ENCODE measurements at places on chromosomes 7 and 10. TPM values are rescaled to one million over a fixed set of nuclear protein-coding genes. Genes with fewer than 3 reads are reported as not detected.

- DNase-seq = no peak
Observed at GRCh38 chr7:131276190-131276589, 51.5 kb upstream of the MKLN1 start.

GRCh38 chr7:20346577-20346976 lies 15.9 kb downstream of the ITGB8 start:
- DNase-seq = no peak

- DNase-seq = no peak
Observed at GRCh38 chr7:96090756-96091155, 231.1 kb downstream of the SLC25A13 start.

Gene CPXM2
- total RNA-seq = 1.4 TPM

Gene LIPN
- not detected for total RNA-seq

Gene CDHR1
- not detected for total RNA-seq

Gene OPALIN
- total RNA-seq = not detected

DNA sequence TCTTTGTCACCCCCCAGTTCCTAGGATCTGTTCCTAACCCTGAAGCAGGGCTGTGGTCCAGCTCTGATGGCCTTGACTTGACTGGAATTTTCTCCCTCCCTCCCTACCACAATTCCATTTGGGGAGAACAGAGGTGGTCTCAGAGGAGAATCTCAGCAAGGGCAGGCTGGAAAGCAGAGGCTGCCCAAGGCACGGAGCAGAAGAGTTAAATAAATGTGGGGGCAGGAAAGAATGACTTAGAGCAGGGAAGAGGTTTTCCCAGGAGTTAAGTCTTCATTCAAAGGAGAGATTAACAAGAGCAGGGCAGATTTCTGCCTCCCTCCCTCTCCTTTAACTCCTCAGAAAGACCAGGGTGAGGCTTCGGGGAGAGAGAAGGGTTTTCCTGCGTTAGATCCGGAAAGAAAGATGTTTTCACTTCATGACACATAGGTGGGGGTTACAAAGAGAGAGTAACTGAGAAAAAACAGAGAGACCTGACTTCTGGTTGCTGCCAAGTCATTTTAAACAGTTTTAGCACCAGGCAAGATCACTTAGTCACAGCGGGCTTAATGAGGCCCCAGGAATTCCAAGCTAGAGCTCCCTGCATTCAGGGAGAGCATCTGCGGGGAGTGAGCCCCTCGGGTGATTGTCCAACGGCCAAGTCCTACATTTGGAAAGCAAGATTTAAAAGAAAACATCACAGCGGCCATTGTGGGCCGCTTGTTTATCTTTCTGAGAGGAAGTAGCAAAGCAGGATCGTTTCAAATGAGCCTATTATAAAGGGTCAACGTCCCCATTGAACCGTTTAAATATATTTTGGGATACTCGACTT lies 78.7 kb downstream of the ARHGAP22 start:
- no peak for DNase-seq

Gene LDB3
- total RNA-seq = 0.88 TPM

DNA sequence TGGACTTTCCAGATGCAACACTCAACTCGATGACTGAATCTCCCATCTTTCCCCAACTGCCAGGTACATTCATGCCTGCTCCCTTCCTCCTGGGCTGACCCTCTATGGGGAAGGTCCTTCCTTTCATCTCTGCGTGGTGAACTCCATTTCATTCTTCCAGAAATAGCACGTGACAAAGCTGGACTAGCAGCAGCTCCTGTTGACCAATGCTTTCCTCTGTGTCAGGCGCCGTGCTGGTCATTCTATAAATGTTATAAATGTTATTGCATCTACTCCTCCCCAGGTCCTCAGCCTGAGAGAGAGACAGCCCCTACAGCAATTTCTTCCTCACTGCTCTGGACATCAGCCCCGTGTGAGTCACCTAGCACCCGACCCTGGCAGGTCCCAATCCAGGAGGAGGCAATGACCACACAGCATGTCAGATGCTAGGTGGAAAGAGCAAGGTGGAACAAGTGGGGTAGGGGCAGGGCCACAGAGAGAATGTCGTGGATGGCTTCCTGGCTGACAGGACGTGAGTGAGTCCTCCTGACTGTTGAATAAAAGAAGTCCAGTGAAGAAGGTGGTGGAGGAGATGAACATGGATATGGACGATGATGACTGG lies 178.1 kb downstream of the ADAM12 start:
- DNase-seq = no peak

- DNase-seq = no peak
Observed at GRCh38 chr10:97915346-97916131, 65.9 kb downstream of the GOLGA7B start.

Gene PNLIPRP3
- total RNA-seq = 13.6 TPM

GRCh38 chr7:128951296-128951695 lies 13.6 kb downstream of the IRF5 start:
- no peak for DNase-seq

Gene CUBN
- total RNA-seq = 7.8 TPM

DNA sequence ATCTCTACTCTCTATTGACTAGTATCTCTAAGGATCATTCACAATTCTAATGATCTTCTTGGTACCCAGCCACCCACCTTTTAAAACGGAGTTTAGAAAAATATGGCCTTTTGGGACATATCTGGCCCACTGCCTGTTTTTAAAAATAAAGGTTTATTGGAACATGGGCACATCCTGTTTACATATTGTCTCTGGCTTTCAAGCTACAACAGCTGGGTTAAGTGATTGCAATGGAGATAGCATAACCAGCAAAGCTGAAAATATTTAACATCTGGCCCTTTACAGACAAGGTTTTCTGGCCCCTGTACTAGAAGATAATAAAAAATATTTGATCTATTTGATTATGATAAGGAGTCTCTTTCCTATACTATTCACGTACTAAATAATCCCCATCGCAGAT lies 232.4 kb upstream of the RHOBTB1 start:
- DNase-seq = no peak

GRCh38 chr7:94222516-94222915 lies 172.2 kb upstream of the COL1A2 start:
- DNase-seq = no peak

Gene LRMDA
- 70.7 TPM for total RNA-seq

Gene ACSL5
- 0.11 TPM for total RNA-seq

DNA sequence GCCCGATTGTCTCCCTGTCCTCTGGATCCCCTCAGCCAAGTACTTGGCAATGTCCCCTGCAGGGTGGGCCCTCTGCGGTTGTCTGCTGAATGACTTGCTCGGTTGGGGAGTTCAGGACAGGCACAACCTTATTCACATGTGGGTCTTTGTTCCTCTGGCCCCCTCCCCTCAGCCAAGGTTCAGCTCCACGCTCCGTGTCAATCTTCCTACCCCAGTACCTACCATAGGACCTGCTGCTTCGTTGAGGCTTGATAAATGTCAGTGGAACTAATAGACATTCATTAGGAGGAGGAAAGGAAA lies 7.1 kb downstream of the CPA5 start:
- DNase-seq = no peak

DNA sequence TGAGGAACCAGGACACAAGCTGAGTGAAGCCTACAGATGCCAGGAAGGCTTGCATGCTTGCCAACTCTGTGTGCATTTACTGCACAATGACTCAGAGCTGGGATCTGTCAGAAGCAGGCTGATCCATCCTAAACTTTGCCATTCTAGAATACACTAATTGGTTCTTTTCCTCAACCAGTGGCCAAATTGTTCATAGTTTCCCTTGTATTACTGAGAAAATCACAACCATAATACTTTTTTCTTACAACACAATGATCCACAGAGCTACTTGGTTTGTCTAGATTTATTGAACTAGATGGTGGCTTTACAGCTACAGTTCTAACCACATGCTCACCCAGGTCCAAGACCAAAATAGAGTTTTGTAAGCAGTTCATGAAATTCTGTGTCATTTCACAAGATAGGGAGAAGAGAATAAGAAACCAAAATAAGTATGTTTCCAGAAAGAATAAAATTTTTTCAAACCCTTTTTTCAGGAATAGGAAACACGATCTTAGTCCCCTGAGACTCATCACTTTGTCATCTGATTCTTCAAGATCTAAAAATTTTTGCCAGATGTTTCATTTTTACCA lies 21.0 kb upstream of the LRRC17 start:
- DNase-seq = no peak
